ENCODE measurements at places on chromosomes 5 and 9.
A peak's percentile ranks its signal among the peaks of the same experiment; 100 is the strongest.

DNA sequence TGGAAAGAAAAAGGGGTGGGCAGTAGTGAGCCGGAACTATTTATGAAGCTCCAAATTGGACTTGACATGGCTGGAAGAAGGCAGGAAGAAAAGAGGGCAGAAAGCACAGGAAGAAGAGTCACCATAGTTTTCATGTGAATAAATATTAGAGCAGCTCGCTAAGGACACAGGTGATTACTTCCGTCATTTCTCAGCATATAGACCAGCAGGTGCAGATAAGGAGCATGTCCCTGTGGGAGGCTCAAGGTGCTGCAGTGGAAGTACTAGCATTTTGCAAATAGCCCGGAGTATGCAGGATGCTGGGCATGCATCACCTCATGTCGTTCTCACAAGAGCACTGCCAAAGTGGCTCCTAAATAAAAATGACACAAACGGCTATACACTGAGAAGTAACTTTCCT lies 71.3 kb upstream of the HTR4 start:
- DNase-seq = no peak

- no peak for DNase-seq
These were observed 614.1 kb downstream of the PTPRD start for GRCh38 chr9:9998491-9999287.

- DNase-seq = peak; percentile 99
These were observed at the start of gene LOX for GRCh38 chr5:122078116-122079110. TSS of gene LOX (minus strand) at chr5:122078259. CDS start at chr5:122077985, 274 bp downstream.

- no peak for DNase-seq
These were observed 28.2 kb upstream of the CATSPER3 start for GRCh38 chr5:134939500-134939899.

DNA sequence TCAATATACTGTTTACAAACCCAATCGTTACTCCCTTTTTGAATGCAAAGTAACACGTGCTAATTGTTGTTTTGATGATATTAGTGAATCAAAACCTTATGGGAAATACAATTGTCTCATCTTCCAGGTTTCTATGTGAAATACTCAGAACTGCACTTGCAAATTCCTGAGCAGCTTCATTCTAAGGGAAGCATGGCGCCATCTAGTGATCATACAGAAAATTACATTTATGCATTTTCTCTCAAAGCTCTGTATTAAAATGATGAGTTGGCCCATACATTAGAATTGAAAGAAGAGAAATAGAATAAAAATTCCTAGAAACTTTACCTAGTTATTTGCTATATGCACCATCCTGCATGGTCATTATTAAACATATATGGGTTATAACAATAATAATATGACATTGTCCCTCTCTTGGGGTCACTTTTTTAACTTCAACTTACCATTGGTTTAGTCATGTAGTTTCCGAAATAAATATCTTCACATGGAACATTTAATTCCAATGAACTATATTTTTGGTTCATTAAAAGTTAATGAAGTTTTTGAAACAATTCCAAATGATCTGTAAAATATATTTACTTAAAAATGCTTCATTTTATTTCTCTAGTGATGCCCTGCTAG lies 220.0 kb downstream of the PDE4D start:
- peak; percentile 63 for DNase-seq

- no peak for DNase-seq
These were observed 317.7 kb downstream of the LRRC70 start for GRCh38 chr5:62896121-62896893.

DNA sequence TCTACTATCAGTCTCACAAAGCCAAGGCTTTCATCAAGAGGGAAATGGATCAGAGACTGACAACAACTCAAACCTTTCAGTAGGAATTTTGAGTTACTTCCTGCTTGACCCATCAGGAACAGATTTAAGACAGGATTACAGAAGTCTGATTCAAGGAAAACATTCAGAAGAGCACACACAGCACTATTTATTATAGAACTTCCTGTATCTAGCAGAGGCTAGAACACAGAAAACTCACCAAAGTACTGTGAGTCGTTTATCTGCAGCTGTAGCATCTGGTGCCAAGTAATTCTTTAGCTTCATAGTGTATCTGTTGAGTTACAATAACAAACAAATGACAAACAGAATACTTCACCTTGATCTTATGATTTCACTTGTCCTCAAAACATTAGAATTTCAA lies 13.8 kb downstream of the LEAP2 start:
- DNase-seq = no peak

DNA sequence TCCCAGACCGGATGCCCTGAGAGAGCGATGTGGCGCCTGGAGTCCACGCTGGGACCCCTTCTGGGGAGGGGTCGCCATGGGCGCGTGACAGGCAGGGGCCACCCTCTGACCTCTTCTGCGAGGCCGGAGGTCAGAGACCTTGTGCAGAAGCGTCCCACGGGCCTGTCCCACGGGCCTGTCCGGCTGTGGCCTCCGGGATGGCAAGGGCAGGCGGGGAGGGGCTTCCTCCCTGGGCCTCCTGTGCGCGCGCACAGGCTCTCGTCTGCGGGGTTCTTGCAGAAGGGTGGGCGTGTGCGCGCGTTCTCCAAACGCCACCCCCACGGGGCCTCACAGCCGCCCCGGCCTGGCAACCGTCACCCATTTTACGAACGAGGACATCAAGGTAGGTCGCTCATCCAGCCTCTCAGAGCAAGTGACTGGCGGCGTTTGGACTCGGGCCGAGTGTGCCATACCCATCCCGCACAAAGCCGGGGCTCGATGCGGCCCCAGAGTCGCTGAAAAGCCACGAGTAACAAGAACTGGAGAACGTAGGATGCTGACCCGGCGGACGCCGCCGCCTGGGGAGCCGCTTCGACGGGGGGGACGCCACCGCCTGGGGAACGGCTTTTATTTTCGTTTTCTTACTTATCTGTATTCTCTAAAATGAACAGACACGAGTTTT lies 897 bp downstream of the AHRR start:
- peak; percentile 56 for DNase-seq
